ENCODE measurements at places on chromosomes 3 and 15.
A peak's percentile ranks its signal among the peaks of the same experiment; 100 is the strongest.

DNA sequence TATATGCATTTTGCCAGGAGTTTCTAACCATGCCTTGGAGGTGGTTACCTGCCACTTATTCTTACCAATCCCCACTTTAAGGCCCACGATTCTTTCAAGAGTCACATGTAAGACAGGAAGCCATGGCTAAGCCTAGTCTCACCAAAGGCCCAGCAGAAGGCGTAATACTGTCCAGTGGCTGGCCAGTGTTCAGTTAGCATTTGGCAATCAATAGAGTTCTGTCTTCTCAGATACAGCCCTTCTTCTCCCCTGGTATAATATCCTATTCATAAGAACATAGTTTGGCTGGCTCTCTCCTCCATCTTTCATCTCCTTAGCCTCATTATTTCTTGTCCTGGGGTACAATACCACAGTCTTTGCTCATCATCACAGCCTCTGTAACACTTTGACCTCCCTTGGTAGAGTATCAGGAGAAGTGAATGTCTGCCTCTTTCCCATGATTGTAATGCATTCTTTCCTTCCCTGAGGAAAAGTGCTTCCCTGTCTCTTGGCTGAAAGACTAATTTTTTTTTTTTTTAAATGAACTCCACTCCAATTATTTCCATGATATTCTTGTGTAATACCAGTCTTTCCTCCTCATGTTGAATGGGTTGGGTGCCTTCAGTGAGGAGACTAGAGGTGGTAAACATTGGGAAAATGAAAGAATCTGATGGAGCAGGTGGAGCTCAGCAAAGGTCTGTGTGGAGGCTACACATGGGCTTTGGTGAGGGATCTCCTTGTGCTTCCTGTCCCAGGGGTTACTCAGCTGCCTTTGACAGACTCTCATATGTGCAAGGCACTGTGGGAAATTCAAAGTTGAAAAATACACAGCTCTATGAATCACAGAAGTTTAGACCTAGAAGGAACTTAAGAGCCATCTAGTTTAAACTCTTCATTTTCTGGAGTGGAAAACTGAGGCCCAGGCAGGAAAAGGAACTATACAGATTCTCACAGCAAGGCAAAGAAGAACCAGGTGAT lies 218.2 kb downstream of the P3H2 start:
- DNase-seq = no peak

- DNase-seq = no peak
Measured at GRCh38 chr15:68389041-68389930, 42.7 kb downstream of the ITGA11 start.

GRCh38 chr3:75180235-75180944 lies 483.7 kb upstream of the FRG2C start:
- no peak for DNase-seq

DNA sequence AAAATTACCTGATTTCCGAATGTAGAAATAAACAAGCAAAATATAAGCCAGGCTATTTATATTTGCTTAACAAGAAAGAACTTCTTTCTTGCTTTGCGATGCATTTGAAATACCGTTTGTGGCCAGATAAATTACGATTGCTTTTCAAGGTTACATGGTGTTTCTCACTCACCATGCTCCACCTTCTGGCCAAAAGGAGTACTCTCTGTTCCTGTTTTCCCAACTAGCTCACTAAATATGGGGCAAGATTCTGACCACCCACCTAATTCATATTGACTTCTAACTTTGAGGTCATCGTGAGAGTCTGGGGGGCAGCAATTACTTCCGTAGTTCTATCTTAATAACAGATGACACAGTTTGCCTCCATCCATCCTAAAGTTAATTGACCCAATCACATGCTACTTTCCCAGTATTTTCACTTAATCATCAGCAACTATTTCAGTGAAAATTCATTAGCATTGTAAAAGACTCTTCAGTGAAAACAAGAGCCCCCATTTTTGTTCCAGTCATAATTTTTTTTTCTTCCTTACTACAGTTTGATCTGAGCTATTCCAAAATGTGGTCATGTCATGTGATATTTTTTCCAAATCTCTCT lies 25.9 kb downstream of the ACP3 start:
- DNase-seq = no peak

DNA sequence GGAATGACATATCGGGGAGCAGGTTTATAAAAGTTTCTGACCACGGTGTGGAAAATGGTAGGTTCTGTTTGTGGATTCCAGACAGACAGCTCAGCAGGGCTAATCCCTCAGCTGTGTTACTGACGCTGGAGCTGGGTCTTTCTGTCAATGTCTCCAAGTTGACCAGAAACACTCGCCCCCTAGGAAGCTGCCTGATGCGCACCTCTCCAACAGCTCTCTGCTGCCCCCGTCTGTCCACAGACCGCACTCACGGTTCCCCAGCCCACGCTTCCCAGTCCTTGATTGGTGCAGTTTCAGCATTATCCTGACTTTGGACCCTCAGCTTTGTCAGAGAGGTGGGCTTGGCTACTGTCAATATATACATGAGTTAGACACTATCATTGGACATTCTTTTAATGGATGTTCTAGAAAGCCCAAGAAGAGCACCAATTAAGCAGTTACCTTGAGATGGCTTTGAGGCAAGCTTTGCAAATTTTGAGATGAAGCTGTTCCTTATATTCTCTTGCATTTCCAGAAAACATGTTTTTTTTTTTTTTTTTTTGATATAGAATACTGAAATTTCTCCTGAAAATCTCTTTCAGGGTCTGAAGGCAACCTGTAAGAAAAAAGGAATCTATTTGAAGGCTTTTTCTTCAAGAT lies 98.9 kb upstream of the TBC1D5 start:
- DNase-seq = peak; percentile 56

DNA sequence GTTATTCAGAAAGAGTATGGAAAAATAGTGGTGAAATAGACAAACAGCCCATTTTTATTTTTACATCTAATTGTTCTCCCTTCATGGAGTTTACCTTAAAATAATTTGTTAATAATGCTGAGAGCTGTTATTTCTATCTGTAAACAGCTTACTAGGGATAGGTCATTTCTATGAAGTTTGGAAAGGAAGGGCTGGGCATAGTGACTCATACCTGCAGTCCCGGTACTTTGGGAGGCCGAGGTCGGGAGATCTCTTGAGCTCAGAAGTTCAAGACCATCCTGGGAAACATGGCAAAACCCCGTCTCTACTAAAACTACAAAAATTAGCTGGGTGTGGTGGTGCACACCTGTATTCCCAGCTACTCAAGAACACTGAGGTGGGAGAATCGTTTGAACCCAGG lies 624.3 kb upstream of the LMCD1 start:
- DNase-seq = no peak

- DNase-seq = no peak
Measured at GRCh38 chr3:88462230-88462629, 312.5 kb downstream of the C3orf38 start.

- no peak for DNase-seq
Measured at GRCh38 chr3:188537606-188538005, 383.6 kb downstream of the LPP start.

GRCh38 chr3:27279123-27279522 lies 90.1 kb downstream of the NEK10 start:
- no peak for DNase-seq

DNA sequence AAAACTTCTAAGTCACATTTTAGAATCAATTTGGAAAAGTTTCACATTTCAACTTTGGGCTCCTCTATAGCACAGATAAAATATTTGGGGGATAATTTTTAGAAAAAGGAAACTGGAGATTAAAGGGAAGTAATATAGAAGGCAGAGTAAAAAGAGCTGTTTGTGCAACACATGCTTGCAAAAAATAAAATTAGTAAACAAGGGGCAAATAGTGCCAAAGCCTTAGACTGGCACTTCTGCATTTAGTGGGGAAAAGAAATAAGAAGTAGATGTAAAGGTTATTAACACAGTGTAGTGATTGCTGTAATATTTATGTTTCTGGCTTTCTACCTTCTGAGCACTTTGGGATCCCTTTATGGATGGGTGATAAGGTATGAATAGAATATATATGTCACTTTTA lies 246.6 kb downstream of the CBLB start:
- DNase-seq = no peak

DNA sequence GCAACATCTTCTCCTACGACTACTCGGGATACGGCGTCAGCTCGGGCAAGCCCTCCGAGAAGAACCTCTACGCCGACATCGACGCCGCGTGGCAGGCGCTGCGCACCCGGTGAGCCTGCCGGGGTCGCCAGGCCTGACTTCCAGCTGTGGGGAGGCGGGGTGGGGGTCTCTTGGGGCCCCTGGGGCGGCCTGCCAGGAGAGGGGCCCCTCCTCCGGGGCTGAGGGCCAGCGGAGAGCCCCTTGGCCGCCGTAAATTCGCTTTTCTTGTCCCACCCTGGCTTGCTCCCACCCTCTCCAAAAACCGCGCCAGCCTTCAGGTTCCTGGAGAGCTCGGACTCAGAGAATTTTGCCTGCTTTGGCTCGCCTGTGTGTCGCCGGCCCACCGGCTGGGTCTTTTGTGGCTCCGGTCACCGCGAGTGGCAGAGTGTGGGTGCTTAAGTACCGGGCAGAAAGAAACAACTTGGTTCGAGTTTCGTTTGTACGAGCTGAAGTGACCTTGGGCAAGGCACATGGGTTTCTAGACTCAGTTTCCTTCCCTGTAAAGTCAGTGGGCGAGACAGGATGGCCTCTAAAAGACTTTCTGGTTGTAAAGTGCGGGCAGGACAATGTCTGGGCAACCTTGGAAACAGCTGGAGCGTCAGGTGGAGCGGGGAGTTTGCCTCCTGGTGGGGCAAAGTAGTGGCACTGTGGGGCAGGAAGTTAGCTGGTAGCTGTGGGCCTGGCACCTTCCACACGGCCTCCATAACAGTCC lies 976 bp downstream of the ABHD17C start:
- DNase-seq = no peak

DNA sequence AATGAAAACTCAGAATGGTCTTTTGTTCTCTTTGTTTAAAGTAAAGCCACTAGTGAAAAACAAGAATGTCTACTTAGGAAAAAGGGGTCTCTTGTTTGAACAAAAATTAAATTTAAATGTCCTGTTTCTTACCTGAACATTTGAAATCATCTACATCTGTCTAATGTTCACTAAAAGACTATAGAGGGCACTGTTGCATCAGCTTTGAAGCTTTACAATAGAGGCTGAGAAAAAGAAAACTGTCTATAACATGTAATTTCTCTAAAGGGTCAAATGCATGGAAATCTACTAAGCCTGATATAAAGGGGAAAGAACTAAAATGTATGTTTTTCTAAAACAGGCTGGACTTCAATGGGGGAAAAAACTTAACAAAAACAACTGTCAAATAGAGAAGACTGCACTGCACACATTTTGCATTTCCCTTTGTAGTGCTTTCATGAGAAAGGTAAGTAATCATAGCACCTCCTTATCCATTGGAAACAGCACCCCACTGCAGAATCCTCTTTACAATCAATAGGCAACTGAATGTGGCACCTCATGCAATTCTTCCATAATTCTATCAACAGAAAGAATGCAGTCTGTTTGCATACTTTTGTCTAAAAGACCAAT lies 26.3 kb downstream of the DPH6 start:
- DNase-seq = no peak

DNA sequence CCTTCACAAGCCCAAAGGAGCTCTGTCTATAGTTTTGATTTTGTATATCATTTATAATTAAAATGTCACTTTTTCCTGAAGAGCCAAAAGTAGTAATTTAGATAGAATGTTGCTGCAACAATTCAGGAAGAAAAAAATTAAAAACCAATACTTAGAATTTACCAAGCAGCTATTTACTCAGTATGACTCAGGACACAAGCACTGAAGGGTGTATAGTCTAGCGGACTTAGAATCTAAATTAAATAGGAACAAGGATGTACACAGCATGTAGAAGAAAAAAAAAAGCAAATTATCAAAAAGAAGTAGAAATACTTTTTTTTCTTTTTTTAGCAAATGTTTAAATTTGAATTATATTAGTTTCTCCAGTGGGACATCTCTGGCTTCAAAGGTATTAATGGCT lies 31.6 kb downstream of the PGBD4 start:
- no peak for DNase-seq

DNA sequence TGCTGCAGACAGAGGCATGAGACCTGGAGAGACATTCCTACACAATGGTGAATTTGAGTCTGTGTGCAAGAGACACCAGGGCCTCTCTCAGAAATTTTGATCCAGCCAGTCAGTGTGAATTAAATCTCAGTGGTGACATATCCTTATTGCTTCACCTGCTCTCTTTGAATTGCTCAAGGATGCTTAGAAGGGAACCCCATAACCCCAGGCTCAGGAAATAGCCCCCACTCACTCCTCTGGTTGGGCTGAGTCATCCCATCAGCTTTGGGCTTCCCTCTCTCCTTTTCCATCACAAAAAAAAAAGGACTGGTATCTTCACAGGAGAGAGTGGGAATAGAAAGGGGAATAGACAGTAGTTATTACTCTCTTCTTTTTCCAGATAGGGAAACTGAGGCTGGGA lies 33.0 kb upstream of the LARS2 start:
- no peak for DNase-seq

DNA sequence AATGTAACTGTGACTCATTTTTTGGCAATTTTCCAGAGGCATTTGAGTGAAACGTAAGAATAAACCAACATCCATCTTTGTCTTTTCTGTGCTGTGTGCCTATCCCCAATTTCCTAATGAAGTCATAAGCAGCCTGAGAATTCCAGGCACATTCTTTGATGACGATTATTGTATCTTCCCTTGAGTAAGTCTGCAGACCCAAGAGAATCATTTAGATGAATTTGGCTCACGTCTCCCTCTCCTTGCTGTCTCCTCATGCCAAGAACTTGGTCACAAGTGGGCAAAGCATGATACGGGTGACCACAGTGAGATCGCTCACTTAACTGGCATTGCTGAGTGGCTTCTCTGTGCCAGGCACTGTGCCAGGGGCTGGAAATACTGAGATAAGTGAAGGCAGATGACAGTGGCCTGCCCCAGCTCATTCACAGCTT lies 384.5 kb upstream of the IL12A start:
- no peak for DNase-seq

GRCh38 chr3:95797081-95797480 lies 1017.3 kb upstream of the EPHA6 start:
- no peak for DNase-seq

- DNase-seq = no peak
Measured at GRCh38 chr3:72444656-72445223, 403.5 kb downstream of the SHQ1 start.

DNA sequence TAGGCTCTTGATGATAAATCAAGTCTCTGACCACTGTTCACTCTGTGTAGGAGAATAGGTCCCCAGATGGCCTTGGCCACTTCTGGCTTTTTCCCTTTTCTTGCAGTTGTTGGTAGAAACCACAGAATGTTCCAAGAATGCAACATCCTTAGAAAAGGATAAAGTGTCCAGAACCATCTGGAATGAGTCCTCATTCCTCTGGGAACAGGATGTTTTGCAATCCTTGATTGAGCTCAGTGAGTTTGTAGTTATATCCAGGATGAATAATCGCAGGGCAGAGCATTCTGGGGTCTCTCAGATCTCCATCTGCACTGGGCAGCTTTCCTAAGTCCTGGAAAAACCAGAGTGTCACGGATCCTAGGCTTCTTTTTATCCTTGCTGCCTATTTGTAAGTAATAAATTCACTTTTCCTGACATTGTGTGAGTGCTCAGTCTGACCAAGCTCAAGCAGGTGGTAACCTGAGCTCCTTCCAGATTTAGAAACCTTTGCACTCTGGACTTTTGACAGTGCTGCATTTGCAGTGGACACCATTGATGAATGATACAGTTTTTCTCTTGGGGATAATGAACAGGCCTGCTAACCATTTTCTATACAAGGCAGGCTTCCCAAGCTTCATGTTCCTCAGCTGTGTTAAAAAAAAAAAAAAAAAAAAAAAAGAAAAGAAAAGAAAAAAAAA lies 1028.6 kb downstream of the OTOL1 start:
- no peak for DNase-seq

Data from activated CD4-positive, alpha-beta T cell treated with anti-CD3 and anti-CD28 coated beads for 1 hour (primary cell).